ENCODE measurements at places on chromosomes 13 and 19. TPM values are rescaled to one million over a fixed set of nuclear protein-coding genes. Genes with fewer than 3 reads are reported as not detected.

The PNMA8B gene
- total RNA-seq = not detected

GRCh38 chr13:76874479-76874878, 11.7 kb downstream of the KCTD12 start:
- H3K4me3 ChIP-seq = no peak overlapping the region
- peaks cover 3% of the 10 kb centered on the region for H3K27me3 ChIP-seq
- no peaks in the 10 kb centered on the region for H3K36me3 ChIP-seq
- no peaks in the 10 kb centered on the region for H3K4me1 ChIP-seq
- no peak overlapping the region for H3K27ac ChIP-seq

GRCh38 chr13:28271056-28271840, 132.9 kb downstream of the PAN3 start:
- H3K4me3 ChIP-seq = no peak overlapping the region
- peaks cover 2% of the 10 kb centered on the region for H3K36me3 ChIP-seq
- no peaks in the 10 kb centered on the region for H3K27me3 ChIP-seq
- no peak overlapping the region for H3K27ac ChIP-seq
- H3K4me1 ChIP-seq = peaks cover 10% of the 10 kb centered on the region

DNA sequence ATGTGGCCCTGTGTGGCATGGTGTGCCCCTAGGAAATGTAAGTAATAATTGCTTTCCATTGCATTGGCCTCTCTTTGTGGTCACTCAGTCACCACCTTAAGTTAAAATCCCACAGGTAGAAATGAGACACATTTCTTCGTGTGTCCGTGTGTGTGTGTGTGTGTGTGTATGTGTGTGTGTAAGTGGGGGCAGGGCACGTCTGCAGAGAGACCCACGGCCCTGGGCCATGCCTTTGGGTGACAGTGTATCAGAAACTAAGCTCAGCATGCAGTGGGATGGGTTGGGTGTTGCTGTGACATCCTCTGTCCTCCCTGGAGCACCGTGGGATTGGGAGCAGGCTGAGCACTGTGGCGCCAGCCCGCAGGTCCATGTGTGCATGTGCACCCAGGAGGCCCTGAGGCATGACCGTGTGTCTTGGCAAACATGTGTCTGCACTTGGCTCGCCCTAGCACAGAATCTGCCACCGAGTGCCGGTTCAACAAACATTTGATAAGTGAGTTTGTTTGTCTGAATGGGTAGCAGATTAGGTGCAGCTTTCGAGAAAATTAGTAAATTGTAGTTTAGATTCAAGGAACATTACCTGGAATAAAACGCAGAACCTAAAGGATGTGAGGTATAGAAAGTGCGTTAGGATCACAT, 91.8 kb downstream of the WTIP start:
- DNase-seq = no peak
- H3K36me3 ChIP-seq = no peaks in the 10 kb centered on the region
- no peak overlapping the region for H3K4me3 ChIP-seq

DNA sequence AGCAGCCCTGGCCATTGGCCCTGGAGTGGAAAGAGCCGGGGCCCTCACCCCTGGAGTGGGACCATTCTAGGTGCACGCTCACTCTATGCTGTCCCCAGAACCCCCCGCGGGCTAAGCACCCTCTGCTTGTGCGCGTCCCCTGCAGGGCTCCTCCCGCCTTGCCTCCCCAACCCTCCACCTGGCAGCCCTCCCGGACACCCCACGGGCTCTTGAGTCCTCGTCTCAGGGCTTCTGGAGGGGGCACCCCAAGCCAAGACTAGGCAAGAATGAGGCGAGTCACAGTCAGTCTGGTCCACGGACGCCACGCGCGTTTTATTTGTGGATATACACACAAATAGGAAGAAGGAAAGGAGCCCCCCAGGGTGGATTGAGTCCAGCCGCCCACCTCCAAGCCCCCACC, 7.0 kb upstream of the TMEM161A start:
- H3K36me3 ChIP-seq = peaks cover 6% of the 10 kb centered on the region
- H3K4me3 ChIP-seq = no peak overlapping the region
- no peaks in the 10 kb centered on the region for H3K27me3 ChIP-seq

- H3K27me3 ChIP-seq = no peaks in the 10 kb centered on the region
- H3K36me3 ChIP-seq = no peaks in the 10 kb centered on the region
- no peak overlapping the region for H3K27ac ChIP-seq
These were observed 41.2 kb upstream of the KLF2 start for GRCh38 chr19:16283210-16284061.

All from GM12878 (cell line).